T-cell (primary cell): ENCODE measurements at places on chromosomes 5 and 9.

DNA sequence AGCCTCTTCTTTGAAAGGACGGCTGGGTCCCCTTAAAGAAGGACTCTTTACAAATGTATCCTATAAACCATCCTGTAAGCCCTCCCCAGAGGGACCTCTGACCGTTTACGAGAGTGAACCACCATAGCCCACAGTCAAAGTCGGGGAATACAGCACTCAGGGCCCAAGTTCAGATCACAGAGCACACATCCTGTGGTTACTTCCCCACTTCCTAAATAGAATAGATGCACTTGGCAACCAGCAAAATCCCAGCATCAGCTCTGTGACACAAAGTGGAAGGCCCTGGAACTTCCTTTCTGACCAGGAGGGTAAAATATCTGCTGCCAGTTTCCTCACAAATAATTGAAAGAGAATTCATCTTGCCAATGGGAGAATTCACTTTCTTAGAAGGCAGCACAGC lies 6.9 kb upstream of the IGFBPL1 start:
- no peak for DNase-seq

- no peak for DNase-seq
These were observed 17.6 kb downstream of the AP3S1 start for GRCh38 chr5:115859378-115859777.

DNA sequence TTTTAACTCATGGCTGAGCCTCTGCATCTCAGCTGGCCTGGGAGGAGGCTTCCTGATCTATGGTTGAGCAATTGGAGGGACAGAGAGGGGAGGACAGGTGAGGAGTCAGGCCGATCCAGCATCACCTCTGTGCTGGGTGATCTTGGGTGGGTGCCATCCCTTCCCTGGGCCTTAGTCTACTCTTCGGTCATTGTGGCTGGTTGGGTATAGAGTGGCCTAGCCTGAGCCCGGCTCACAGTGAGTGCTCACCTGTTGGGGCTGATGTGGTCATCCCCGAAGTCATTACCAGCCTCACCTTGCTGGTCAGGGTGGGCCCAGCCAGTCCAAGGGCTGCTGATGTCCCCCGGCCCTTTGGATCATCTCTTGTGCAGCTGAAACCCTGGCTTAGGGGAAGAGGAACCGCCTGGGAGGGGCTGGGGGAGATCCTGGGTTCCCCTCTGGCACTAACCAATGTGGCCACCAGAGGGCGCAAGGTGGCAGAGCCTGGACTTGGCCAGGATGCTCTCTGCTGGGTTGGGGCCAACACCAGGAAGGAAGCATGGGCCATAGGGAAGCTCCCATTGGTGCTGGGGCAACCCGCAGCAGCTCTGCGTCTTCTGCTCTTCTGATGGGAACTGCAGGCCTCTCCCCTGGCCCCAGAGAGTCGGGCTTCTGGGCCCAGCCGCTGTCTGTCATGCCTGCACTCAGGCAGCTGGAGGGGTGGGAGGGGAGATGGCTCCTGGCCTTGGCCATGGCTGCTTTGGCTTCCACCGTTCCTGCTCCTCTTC lies 17.3 kb upstream of the ODF2 start:
- DNase-seq: peak; percentile 77

GRCh38 chr9:137645211-137645610 lies 26.4 kb downstream of the EHMT1 start:
- no peak for DNase-seq

DNA sequence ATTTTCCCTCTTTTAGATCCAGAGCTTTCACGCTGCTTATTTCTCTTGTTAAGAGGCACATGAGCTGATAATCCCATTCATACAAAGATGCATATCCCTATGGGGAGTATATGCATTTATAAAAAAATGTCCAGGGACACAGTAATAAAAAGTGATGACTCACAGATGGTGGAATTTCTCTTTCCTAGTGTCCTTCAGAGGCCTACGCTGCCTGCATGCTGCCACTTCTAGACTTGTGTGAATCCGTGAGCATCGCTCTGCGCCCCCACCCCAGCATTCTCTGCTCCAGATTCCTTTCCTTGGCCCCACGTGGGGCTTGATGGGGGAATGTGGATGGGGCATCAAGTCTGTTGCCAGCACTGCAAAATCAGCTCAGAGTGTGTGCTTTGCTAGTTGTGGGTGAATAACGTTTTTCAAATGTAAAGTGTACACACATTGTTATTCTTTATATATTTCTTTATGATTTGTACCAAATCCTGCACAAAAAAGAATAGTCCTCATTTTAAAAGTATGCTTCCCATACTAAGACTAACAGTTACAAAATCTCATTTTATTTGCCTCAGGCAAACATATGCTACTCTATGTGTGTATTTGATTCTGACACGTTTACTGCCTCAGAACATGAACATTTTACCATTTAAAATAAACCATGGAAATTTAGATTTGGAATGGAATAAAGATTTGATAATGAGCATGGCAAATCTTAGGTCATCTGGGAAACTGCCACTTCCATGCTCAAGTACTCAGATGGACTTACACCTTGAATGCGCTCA lies 22.4 kb upstream of the RASGRF2 start:
- no peak for DNase-seq

DNA sequence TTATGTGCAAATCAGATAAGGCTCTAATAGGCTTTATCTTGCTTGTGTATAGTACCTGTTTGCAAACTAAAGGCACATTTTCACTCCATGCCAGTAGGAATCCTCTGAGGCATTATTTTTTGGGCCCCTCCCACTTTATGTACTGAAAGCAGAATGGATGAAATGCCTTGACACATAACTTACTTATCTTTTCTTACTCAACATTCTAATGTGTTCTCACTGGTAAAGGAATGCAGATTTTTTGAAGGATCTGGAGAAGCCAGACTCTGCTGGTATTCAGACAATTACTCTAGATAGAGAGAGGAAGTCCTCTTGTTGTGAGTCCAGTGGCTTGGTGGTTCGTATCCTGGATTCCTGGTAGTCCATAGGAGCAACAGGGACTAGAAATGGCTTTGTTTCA lies 336.7 kb downstream of the CCDC171 start:
- DNase-seq: no peak

DNA sequence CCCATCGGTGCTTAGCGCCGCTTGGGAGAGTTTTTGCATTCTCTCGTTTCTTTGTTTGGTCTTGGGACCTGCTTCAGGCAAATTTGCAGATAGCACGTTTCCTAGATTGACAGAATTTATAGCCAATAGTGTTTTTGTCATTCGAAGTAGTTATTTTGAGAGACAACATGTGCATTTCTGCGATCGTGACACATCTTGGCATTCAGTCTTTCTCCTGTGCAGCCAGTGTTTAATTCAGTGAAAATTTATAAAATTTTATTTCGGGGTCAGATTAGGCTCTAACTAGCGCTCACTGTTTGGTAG lies 830 bp downstream of the PRRC1 start:
- peak; percentile 4 for DNase-seq

GRCh38 chr5:75886706-75887105 lies 169.5 kb upstream of the POC5 start:
- DNase-seq: no peak

GRCh38 chr9:89022902-89023301 lies 31.6 kb downstream of the S1PR3 start:
- DNase-seq: no peak

GRCh38 chr5:118208031-118208453 lies 780.3 kb downstream of the DTWD2 start:
- DNase-seq: no peak

DNA sequence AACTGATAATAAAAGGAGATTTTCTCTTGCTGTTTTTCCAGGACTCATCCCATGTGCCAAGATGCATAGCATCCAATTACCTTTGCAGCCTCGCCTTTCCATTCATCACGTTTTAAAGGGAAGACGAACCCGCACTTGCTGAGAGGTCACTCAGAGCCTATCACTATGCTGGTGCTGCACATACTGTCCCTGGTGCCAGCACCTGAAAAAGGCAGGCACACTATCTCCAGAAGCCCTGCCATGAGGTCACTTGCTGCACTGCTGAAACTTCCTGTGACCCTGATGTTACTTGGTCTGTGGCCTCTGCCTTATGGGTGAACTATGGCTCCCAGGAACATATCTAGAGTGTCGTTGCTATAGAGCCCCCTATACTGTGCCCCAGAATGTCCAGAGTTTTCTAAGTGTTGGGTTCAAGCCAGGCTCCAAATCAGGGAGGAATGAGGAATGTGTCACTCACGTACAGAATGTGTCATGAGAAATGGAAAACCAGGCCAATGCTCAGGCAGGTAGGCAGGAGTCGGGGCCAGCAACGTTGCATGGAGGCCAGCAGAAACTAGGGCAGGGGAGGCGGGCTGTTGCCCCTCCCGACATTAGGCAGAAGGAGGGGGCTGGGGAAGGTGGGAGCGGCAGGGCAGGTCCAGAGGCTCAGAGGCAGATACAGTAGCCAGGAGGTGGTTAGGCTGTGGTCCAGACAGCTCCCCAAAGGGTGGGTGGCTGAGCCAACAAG lies 262.1 kb downstream of the CRB2 start:
- DNase-seq: no peak

DNA sequence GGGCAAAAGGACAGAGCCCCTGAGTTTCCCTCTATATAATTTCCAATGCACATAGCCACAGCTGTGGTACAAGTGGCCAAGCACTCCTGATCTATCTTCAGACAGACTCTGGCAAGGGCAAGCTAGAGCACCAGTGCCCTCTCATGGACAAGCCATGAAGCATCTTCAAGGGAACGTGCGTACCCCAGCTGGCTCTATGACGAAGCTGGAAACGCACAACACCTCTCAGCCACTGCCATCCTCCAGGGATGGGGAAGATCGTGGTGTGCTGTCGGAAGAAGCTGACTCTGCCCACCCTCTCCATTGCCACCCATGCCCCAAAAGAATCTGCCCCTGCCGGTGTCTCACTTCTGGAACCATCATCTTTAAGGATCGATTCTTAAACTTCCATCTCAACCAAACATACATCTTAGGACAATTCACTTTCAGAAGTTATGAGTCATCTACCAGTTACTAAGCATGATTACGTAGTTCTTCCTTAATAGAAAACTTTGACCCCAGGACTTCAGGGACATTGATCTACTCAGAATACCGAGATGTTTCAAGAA lies 482.9 kb downstream of the AGTPBP1 start:
- no peak for DNase-seq

DNA sequence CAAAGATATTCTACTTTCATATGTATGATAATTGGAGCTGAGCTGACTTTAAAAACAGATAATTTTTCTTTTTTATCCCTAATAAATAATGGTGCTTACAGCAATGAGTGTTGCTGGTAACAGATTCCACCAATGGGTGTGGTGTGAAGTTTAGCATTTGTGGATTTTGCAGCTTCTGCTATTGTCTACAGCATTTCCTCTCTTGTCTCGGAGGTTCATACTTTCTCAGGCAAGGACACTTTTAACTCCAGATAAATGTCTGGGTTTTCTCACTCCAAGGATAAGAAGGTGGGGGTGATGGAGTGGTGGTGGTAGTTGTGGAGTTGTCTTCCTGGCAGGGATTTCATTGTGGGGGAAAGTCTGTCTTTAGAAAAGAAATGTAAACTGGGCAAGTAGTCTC lies 120.0 kb upstream of the CDKN2B start:
- no peak for DNase-seq

- DNase-seq: no peak
These were observed 61.5 kb downstream of the TMEM167A start for GRCh38 chr5:83015676-83016075.

GRCh38 chr9:27542508-27542907 lies 12.9 kb upstream of the MOB3B start:
- no peak for DNase-seq

GRCh38 chr9:99351647-99352046 lies 129.6 kb downstream of the SEC61B start:
- no peak for DNase-seq

- DNase-seq: no peak
These were observed 29.4 kb downstream of the CTNNAL1 start for GRCh38 chr9:108983885-108984284.

GRCh38 chr5:27403243-27403882 lies 365.0 kb upstream of the CDH9 start:
- DNase-seq: no peak

GRCh38 chr9:122364117-122364782 lies 6.6 kb upstream of the PTGS1 start:
- no peak for DNase-seq

DNA sequence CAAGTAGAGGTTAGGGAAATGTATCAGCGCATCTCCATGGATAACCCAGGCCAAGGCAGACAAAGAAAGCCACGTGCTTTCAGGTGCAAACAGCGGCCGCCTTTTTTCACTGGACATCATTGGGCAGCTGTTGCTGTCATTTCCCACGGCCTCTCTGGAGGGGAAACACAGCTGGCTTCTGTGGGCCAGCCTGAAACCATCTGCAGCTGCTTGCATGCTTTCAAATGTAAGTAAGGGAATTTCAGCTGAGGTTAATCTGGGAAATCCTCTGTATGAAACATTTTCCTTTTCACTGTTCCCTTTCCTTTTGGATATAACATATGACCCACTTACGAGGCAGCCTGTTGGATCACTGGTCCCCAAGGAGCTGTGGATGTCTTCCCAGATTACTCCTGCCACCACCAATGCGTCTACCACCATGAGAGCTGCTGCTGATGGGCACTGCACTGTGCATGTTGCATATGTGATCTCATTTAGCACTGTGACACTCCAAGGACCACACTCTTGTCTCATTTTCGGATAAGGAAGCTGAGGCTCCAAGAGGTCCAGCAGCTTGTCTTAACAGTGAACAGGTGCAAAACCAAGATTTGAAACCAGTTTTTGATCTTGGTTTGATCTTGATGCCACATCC lies 106.3 kb downstream of the C9orf152 start:
- no peak for DNase-seq

DNA sequence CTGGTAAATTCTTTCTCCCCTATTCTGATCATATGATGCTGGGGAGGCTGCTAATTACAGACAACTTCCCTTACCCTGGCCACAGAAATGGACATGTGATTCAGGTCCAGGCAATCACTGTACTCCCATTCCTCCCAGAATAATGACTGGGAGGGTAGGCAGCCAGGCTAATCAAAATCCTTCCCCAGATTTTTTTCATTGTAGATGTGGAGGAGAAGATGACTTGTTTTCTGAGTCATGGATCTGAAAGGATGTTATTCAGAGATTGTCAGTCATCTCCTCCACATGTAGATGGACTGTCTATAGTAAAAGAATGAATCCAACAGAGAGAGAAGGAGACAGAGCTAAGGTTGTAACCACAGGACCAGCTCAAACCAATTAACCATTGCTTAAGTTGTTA lies 123.9 kb upstream of the PUM3 start:
- no peak for DNase-seq

GRCh38 chr9:119722384-119722783 lies 353.1 kb upstream of the BRINP1 start:
- no peak for DNase-seq

- DNase-seq: no peak
These were observed 13.3 kb upstream of the WHRN start for GRCh38 chr9:114518599-114519022.

GRCh38 chr5:134584662-134585061 lies 48.0 kb downstream of the SAR1B start:
- DNase-seq: no peak
